WTC11 (cell line): ENCODE measurements at places on chromosomes 13 and 19. TPM values are rescaled to one million over a fixed set of nuclear protein-coding genes. Genes with fewer than 3 reads are reported as not detected.
A peak's percentile ranks its signal among the peaks of the same experiment; 100 is the strongest.

DNA sequence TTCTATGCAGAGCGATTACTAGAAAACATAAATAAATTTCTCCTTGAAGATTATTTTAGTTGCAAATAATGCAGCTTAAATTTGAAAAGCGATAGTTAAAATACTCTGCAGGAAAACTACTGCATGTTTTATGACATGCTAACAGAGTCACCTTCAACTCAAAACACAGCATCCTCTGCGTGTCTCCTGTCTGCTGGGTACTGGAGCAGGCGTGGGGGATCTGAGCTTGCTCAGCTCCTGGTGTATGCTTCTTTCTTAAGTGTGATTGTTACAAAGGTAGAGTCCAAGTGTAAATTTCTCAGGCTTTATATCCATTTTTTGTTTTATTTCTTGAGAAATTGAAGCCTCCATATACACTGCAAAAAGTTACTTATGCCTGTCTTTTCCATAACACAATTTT is 15.3 kb downstream of the SPATA13 start:
- no peak for DNase-seq

DNA sequence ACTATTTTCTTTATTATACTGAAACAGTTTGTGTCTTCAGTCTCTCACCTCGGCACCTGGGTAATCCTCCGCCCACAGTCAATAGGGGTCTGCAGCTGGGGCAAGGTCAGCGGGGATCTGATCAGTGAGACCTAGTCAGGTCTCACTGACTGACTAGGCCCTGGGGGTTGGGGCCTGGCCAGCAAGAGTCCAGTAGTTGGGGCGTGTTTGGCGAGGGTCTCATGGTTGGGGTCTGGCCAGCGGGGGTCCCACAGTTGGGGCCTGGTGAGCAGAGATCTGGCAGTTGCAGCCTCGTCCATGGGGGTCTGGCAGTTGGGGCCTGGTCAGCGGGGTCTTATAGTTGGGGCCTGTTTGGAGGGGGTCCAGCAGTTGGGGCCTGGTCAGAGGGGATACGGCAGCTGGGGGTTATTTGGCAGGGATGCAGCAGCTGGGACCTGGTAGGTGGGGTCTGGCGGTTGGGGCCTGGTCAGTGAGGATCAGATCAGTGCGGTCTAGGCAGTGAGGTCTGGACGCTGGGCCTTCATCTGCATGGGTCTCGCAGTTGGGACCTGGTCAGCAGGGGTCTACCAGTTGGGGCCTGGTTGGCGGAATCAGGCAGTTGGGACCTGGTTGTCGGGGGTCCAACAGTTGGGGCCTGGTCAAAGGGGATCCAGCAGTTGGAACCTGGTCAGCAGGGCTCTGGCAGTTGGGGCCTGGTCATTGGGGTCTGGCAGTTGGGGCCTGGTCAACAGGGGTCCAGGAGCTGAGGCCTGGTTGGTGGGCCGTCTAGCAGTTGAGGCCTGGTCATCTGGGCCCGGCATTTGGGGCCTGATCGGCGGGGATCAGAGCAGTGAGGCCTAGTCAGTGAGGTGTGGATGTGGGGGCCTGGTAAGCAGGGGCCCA is 61.1 kb upstream of the TPM4 start:
- DNase-seq: no peak

The KLK14 gene
- total RNA-seq: 1.1 to 1.6 TPM (median 1.4 TPM) in 3 replicates

The KPTN gene
- total RNA-seq: 24.5 to 30.2 TPM (median 29.5 TPM) in 3 replicates

DNA sequence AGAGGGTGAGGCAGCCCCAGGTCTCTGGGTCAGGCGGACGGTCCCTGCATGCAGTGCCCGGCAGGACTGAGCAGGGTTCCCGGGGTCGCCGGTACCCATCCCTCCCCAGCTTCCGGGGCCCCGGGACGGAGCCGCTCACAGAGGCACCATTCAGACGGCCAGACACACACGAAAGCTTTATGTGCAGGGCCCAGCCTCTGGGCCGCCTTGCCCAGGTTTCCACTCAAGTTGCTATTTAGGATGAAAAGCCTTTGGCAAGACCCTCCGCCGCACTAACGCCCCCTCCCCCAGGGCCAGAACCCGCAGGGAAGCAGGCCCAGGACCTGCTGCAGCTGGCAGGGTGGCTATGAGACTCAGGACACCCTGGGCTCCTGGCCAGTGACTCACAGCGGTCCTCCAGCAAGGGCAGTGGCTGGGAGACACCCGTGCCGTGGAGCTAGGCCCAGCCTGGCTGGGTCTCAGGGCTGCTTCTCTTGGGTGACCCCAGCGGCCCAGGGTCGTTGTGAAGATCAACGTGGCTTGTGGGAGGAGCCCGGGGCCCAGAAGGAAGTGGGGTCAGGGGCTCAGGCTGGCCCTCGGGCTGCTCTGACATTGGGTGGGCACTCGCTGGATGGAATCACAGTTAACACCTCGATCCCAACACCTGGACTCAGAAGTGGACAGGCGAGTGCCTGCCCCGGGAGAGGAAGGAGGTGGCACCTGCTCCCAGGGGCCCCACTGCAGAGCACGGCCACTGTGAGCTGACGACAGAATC is 4.8 kb downstream of the C19orf25 start:
- peak; percentile 11 for DNase-seq

- DNase-seq: no peak
These were observed 786.4 kb upstream of the SLITRK1 start for GRCh38 chr13:84668637-84669036.

DNA sequence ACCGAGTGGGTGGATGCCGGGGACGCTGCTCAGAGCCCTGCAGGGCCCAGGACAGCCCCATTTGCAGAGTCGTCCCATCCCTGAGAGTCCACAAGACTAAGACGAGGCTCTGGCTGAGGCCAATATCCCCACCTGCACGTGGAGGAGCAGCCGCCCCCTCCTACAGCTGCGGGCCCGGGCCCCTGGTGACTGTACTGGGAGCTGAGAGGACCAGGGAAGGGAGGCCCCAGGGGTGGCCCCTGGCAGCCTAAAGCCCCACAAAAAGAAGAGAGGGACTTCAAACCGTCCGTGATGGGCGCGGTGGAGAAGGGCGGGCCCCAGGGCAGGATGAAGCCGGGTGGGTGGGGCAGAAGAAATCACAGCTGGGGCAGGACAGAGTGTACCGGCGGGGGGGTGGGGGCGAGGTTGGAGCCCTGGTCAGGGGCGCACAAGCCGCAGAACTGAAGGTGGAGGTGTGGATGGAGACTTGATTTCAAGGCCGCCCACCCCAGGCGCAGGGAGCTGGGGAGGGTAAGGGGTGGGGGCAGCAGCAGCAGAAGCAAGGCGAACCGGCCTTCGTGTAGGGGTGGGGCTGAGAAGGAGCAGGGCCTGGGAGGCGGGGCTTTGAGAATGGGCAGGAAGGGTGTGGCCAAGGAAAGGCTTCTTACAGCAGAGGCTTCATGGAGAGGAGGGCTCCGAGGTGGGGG is 12.9 kb downstream of the CFD start:
- peak; percentile 91 for DNase-seq

The PBX4 gene
- total RNA-seq: 3.2 to 4.5 TPM (median 3.5 TPM) in 3 replicates

- no peak for DNase-seq
These were observed 6.7 kb upstream of the FFAR1 start for GRCh38 chr19:35341006-35341405.

DNA sequence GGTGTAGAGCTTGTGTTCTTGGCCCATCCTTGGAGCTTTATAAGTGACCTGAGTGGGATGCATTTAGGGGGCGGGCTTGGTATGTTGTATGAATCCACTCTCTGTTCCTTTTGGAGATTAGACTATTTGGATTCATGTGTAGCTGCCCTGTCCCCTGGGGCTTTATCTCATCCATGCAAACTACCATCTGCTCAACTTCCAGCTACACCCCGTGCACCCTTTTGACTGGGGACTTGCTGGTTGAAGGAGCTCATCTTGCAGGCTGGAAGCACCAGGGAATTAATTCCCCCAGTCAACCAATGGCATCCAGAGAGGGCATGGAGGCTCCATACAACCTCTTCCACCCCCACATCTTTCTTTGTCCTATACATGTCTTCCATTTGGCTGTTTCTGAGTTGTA is 6.1 kb downstream of the CLEC4M start:
- DNase-seq: no peak

The ZFR2 gene
- total RNA-seq: 17.5 to 25.5 TPM (median 22.6 TPM) in 3 replicates

The KCNN4 gene
- total RNA-seq: 0.76 to 1.1 TPM (median 0.98 TPM) in 3 replicates

The IPO5 gene
- 275 to 301 TPM (median 280 TPM) in 3 replicates for total RNA-seq

DNA sequence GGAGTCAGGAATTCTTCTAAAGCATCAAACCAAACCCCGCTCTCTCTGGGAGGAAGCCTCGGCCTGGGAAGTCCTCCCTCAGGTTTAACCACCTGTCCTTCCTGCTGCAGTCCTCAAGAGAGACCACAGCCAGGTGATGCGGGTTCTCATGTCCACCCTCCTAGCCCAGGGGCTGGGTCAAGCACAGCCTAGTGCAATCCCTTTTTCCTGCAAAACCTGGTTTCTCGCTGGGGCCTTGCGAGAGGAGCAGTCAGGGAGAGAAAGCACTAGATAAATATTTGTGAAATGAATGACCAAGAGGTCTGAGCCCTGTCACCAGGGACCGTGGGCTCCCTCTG is 2.4 kb downstream of the SLC8A2 start:
- DNase-seq: no peak

DNA sequence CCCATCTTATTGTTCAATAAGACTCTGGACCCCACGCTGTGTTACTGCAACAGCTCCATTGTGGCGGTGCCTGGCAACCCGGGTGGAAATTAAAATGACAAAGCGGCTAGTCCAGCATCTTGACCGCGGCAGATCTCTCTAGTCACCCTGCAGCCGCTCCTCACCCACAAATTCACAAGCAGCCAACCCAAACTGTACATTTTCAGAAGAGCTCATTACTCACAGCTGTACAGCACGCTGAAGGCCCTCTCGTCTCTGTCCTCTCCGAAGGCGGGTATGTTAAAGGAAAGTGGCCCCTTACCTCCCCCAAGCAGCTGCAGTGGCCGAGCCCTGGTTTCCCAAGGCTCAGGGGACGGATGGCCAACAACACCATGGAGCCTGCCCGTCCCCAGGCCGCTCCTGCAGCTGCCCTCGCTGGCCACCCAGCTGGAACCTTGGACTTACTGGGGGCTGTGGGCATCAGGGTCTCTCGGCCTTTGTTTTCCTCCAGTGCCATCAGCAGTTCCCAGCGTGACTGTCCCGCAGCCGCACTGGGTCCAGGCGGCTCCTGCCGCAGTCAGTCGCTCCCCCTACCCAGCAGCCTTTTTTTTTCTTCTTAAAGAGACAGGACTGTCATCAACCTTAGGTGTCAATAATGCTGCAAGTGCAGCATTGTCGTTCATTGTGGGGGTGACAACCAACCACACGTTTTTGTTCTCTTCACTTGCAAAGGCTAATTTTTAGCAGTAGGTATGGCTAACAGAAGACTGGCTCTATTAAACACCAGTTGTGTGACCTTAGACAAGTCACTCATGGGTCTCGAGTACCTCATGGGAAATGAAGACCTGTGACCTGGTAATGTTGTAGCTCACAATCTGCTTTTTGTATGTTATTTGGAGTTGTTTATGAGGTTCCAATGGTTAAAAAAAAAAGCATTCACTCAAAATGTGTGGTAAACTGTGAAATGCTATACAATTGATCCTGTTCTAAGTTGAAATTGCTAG is at the start of gene SACS:
Gene SACS, minus strand, starts transcription at position 532 of the 983 bp plus-strand sequence. CDS start 22,463 bp downstream, outside the sequence.
- DNase-seq: peak; percentile 82

The SYNGR4 gene
- not detected in 3 replicates for total RNA-seq

GRCh38 chr13:31824705-31825517 is 85.6 kb downstream of the RXFP2 start:
- no peak for DNase-seq

- peak; percentile 70 for DNase-seq
These were observed 172.7 kb upstream of the RNF113B start for GRCh38 chr13:98349731-98350305.

DNA sequence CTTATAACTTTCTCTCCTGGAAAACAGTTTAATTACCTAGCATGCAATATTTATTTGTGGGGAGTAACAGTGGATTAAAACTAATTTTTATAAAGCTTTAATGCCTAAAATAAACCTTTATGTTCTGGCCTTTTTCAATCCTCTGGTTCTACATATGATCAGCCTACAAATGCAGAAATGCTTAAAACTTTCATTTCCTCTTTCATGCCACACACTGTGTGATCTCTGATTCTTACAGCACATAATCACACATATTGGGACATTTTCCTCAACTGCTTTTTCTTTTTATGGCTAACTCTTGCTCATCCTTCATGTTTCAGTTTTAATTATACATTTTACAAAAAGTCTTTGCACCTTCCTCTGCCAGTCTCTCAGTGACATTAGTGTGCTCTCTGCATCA is 910.8 kb upstream of the SLITRK6 start:
- DNase-seq: no peak

The COX7A1 gene
- 0.64 to 1.0 TPM (median 0.70 TPM) in 3 replicates for total RNA-seq

The ZNF491 gene
- 1.1 to 2.1 TPM (median 1.3 TPM) in 3 replicates for total RNA-seq

DNA sequence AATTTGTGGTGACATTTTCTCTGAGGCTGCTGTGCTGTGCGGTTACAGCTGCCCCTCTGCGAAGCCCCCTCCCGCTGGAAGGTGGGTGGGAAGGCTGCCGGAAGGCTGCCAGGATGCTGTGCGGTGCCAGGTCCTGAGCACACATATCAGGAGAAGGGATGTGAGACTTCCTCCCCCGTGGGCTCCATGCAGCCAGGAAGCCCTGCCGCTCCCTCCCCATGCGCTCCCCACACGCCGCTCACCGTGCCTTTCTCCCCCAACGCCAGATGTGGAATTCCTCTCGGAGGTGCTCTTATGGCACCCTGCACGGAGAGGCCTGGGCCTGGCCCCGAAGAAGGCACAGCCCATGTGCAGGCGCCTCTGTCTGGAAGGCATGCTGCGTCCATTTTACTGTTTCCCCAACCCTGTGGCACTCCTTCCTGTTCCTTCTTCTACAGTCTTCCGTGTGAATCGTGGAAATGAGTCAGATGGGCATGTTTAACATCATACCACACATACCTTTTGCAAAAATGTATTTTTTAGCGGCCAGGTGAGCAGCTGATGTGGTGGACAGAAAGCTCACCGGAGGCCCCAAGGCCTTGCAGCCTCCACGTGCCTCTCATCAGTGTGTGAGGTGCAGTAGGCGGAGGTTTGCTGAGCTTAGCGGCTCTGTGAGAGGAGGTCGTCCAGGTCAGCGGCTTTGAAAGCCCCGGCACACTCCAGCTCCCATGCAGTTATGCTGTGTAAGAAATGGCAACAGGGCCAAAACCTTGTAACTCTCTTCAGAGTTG is 88.0 kb downstream of the ATP11A start:
- peak; percentile 6 for DNase-seq

GRCh38 chr19:40689339-40690049 is 957 bp downstream of the NUMBL start:
- peak; percentile 32 for DNase-seq

- no peak for DNase-seq
These were observed 560.5 kb upstream of the MIR17HG start for GRCh38 chr13:90787007-90787406.

DNA sequence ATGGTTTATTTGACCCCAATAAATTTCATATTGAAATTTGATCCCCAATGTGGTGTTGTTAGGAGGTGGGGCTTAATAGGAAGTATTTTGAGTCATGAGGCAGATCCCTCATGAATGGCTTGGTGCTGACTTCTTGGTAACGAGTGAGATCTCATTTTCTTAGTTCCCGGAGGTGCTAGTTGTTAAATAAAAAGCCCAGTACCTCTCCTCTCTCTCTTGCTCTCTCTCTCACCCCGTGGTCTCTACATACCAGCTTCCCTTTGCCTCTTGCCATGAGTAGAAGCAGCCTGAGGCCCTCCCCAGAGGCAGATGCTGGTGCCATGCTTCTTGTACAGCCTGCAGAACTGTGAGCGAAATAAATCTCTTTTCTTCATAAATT is 39.4 kb upstream of the KATNAL1 start:
- no peak for DNase-seq

GRCh38 chr19:49799798-49800376 is 13.2 kb downstream of the FUZ start:
- peak; percentile 82 for DNase-seq
